ENCODE measurements at places on chromosomes 6 and 20.

GRCh38 chr6:130697271-130697994 is 129.8 kb upstream of the SMLR1 start:
- DNase-seq, result no peak

GRCh38 chr20:47610247-47610944 is 108.7 kb downstream of the NCOA3 start:
- peak; percentile 38 for DNase-seq

DNA sequence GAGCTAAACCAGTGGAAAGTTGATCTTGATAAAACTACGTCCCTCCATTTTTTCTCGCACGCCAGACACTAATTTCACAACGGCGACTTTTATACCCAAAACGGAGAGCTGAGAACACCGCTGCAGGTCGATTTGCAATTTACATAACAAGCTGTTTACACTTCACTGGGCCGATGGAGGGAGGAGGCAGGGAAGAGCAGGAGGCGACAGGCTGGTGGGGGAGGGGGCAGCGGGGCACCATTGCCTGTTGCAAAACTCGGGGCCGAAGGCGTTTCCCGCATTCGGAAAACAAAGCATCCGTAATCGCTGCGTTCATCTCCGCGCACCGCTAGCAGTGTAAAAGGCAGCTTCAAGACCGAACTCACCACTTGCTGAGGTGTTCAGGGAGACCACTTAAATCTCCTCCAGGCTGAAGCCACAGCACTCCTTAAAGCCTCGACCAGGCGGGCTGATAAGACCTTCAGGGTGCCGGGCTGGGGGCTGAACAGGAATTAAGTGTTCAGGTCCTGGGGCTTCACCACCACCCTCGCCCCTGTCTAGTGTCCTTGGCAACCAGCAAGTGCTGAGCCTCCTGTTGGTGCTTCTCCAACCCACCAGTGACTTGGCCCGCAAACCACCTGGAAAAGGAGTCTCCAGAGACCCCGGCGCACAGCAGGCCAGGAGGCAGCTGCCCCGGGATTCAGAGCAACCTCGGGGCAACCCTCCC is 2.0 kb upstream of the FOXC1 start:
- no peak for DNase-seq

DNA sequence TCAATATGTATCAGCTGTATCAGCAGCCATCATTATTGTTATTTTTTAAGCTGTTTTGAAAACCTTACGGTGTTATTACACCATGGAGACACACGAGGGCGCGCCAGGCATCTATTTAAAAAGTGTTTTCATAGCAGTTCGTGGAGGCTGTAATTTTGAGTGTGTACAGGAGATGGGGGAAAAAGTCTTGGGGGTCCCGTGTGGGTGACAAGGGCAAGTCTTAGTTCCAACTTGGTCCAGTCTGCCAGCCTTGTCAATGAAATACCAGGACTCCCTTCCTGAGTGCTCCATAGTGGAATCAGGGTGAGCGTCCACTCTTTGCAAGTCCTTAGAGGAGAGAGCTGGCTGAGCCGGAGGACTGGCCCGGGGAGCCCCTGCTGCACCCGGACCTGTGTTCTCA is 43.3 kb downstream of the SLC2A10 start:
- no peak for DNase-seq

- no peak for DNase-seq
Measured at GRCh38 chr20:5608104-5608441, 142.1 kb upstream of the SHLD1 start.

DNA sequence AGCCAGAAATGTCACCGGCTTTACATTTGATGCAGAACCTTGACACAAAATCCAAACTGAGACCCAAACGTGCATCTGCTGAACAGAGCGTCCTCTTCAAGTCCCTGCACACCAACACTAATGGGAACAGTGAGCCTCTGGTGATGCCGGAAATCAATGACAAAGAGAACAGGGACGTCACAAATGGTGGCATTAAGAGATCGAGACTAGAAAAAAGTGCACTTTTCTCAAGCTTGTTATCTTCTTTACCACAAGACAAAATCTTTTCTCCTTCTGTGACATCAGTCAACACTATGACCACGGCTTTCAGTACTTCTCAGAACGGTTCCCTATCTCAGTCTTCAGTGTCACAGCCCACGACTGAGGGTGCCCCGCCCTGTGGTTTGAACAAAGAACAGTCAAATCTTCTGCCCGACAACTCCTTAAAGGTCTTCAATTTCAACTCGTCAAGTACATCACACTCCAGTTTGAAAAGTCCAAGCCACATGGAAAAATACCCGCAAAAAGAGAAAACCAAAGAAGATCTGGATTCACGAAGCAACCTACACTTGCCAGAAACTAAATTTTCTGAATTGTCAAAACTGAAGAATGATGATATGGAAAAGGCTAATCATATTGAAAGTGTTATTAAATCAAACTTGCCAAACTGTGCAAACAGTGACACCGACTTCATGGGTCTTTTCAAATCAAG is 108.4 kb downstream of the RTN4IP1 start:
- DNase-seq, result no peak

GRCh38 chr6:75906871-75907270 is 157.8 kb downstream of the MYO6 start:
- no peak for DNase-seq

DNA sequence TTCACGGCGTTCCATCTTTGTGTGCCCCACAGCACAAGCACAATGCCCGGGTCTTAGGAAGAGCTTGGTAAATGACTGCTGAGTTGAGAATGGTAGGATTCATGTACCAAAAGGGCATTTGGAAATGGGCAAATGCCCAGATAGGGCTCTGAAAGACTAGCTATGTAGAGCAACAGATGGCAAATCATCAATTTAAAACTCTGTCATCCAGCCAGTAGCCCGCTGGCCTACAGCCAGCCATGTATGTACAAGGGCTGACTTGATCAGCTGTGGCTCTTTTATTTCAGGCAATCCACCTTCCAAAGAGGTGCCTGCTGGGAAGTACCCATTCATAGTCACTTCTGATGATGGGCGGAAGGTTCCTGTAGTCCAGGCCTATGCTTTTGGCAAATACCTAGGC is 35.1 kb downstream of the NT5E start:
- DNase-seq, result no peak

GRCh38 chr6:161316531-161316930 is 42.7 kb upstream of the AGPAT4 start:
- DNase-seq, result no peak

DNA sequence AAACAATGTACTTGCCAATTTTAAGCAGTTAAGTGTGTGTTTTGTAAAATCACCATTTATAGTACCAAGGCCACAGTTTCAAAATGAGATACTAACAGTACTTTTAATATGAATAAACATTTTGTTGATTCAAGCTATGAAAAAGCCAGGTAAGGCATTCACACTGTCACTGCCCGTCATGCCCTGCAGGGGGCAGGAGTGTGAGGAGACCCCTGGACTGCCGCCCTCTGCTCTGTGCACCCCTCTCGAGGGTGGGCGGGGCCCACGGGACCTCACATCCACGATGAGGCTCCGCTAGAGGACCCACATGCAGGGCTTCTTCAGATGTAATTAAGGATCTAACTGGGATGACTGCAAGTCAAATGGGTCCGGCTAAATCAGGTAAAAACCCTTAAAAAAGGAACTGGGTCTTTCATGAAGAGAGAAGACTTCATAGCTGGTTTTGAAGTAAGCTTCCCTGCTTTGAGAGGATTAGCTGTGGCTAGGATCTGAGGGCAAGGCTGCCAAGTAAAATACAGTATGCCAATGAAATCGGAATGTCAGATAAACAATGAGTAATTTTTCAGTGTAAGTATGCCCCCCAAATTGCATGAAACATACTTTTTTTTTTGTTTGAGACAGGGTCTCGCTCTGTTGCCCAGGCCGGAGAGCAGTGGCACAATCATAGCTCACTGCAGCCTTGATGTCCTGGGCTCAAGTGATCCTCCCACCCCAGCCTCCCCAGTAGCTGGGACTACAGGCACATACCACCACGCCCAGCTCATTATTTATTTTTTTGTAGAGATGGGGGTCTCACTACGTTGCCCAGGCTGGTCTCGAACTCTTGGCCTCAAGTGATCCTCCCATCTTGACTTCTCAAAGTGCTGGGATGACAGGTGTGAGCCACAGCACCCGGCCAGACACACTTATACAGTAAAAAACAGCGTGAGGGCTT is 18.7 kb downstream of the DIDO1 start:
- no peak for DNase-seq

DNA sequence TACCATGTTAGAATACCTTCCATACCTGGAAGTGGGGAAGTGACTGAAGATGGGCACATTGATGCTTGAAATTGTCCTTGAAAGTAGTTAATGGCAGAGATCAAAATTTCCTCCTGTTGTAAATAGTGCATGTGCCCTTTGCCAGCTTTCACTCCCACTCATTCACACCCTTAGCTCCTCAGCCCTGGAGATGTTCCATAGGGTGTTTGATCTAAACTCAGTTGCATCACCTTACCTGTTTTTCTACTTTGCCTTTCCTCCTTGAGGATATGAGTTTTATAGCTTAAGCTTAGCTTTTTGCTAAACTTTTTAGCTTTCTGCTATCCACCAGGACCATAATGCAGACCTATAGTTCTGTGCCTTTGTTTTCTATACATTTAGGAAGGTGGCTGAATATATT is 69.0 kb downstream of the CEP57L1 start:
- DNase-seq, result no peak

DNA sequence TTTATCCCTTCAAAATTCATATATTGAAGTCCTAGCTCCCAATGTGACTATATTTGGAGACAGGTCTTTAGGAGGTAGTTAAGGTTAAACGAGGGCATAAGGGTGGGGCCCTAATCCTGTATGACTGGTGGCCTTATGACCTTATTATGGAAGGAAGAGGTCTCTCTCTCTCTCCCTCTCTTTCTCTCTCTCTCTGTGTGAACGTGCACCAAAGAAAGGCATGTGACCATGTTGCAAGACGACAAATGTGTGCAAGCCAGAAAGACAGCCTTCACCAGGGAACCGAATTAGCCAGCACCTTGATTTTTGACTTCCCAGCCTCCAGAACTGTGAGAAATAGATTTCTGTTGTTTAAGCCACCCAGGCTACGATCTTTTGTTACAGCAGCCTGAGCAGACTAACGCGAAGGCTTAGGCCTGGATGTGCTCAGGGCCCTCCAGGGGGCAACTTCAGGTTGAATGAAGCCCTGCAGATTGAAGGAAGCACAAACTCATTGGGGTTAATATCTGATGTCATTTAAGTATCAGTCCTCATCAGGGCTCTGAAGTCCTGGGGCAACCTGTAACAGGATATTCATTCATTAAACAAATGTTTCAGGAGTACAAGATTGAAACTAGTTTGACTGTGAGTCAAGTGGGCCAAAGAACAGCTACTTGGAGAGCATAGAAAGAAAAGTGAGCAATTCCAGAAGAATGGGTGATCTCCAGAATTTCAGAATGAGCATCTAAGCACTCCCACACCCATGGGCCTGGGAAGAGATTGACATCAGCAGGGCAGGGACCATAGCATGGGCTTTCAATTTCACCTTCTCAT is 157.4 kb upstream of the TNFAIP3 start:
- DNase-seq, result no peak

DNA sequence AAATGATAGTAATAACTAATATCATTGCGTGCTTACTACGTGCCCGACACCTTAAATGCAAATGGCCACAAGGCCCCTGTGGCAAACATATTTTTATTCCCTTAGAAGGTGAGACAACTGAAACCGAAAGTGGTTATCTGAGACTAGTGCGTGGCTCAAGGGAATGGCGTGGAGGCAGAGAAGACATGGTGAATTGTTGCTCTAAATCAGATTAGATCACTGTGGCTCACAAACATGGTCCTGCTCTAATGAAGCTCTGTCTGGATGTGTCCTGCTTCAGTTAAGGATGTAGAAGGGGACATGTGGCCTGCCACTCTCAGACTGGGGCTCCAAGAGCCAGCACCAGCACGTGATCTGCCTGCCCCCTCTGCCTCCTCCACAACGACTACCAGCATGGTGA is 124.2 kb upstream of the GMDS start:
- no peak for DNase-seq

- no peak for DNase-seq
Measured at GRCh38 chr6:156955494-156956183, 178.5 kb downstream of the ARID1B start.

DNA sequence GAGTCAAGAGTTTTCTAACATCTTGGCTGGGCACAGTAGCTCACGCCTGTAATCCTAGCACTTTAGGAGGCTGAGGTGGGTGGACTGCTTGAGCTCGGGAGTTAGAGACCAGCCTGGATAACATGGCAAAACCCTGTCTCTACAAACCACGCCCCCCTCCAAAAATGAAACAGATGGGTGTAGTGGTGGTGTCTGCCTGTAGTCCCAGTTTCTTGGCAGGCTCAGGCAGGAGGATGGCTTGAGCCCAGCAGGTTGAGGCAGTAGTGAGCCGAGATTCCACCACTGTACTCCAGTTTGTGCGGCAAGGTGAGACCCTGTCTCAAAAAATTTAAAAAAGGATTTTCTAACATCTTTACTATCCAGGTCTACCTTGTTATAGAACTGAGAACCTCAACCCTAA is 22.0 kb downstream of the FAM8A1 start:
- no peak for DNase-seq

DNA sequence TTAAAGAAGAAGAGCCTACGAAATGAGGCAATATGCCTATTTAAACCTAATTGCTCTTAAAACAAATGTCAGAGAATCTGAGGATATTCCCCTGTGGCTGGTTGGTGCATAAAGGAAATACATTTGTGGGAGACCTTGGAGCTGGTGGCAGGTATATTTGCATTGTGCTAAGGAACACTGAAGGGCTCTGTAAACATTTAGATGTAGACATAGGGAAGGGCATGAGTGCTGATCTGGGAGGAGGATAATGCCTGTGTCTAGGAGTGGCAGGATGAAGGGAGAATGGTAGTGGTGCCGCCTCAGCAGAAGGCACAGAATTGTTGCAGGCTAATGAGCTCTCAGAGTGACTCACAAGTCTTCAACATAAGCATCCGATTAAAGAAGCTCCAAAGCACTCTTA is 85.8 kb downstream of the CD164 start:
- DNase-seq, result no peak

DNA sequence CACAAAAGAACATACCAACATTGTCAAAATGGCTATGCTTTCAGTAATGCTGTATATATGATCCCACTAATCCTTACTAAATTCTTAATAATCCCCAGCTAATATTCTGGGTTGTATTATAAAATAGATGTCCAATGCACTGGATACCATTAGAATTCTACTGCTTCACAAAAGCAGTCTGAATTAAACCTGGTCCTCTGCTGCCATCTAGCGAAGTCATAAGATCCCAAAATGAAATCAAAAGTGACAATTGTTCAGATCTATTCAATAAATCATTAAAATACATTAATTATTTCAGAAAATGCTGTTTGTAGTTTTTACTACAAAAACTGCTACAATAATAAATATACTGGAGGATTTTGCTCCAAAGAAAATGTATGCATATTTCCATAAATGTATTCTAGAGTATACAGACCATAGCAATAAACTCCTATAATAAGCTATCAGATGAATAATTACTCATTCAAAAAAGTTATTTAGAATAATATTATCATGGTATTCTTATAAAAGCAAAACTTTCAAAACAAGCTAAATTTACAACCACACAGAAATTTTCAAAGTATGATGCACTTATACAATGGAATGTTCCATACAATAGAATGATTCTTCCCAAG is 92.6 kb downstream of the RNGTT start:
- peak; percentile 33 for DNase-seq

DNA sequence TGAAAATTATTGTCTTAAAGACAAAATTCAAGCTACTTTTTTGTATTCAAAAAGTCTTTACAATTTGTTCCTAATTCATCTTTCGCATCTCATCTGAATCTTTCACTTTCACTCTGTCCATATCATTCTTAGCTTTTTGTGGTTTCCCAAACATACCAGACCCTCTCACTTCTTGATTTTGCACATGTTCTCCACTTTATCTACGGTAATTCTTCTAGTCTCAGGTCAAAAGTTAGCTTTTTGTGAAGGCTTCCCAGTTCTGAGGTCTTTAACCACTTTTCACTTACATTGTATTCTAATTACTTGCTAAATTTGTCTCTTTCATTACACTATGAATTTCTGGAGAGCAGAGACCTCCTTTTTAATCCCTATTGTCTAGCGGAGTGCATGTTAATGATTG is 34.6 kb upstream of the EPHA7 start:
- no peak for DNase-seq

All from GM04504 (cell line).